ENCODE measurements at places on chromosomes 7 and 10.

DNA sequence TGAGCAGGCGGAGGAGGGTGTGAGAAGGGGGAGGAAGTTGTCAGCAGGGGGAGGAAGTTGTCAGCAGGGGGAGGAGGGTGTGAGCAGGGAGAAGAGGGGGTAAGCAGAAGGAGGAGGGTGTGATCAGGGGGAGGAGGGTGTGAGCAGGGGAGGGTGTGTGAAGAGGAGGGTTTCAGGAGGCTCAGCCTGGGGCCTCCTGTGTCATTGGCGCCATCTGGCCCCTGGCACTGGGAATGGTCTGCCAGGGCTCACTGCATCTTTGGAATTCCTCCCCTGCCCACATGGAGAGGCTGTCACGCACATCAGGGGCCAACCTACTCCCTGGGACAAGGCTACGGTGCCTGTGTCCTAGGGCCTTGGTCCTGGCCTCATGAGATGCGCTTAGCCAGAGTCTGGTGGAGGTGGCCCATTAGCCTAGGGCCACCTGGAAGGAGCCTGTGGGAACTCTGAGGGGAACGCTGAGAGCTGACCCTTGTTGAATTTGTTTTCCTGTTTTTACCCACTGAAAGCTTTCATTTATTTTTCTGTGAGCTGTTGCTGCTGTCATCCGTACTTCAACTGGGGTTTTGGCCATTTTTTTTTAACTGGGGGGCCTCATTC lies 18.0 kb downstream of the CAMK2B start:
- no peak for DNase-seq

GRCh38 chr10:6916601-6917000 lies 336.5 kb upstream of the PRKCQ start:
- DNase-seq = no peak

DNA sequence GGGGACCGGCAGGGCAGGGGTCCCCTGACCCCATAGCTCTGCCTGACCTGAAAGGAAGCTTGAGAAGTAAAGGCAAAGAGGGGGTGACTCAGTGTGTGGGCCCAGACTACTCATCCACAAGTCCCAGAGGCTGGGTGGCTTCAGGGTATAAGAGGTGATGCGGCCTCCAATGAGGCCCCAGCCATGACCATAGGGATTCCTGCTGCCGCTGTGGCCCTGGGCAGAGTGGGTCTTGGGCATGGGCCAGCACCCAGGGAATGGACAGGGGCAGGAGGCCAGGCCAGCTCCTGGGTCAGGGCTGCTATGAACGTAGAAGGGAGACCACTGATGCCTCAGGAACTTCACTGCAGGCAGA lies 64.4 kb upstream of the EBF3 start:
- no peak for DNase-seq

- DNase-seq = no peak
Observed at GRCh38 chr7:11817111-11817740, 14.8 kb downstream of the THSD7A start.

GRCh38 chr10:77090381-77091356 lies 546.9 kb downstream of the KCNMA1 start:
- DNase-seq = no peak

DNA sequence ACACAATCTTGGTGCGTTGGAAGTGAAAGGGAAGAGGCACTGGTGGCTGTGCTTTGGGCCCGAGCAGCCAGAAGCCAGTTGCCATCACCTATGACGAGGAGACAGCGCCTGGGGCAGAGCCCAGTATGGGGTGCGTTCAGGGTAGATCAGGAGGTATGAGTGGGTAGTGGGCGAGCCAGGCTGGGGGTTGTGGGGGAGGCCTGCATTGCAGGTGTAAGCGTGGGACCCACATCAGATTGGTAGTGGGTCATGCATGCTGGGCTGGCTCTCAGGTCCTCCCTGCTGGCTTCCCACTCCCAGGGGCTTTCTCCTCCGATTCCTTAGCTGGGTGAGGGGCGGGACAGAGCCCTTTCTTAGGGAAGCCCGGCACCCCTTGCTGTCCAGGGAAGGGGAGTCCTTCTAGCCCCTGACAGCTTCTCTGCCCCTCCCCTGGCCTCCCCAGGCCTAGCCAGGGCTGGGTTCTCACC lies 445 bp upstream of the PVRIG start:
- no peak for DNase-seq

- no peak for DNase-seq
Observed at GRCh38 chr7:51340029-51340838, 23.6 kb upstream of the COBL start.

- DNase-seq = no peak
Observed at GRCh38 chr10:101710059-101710695, 15.2 kb upstream of the FBXW4 start.

- no peak for DNase-seq
Observed at GRCh38 chr10:5735119-5735518, 50.5 kb downstream of the TASOR2 start.

- DNase-seq = no peak
Observed at GRCh38 chr7:2431260-2431867, 28.0 kb downstream of the CHST12 start.

DNA sequence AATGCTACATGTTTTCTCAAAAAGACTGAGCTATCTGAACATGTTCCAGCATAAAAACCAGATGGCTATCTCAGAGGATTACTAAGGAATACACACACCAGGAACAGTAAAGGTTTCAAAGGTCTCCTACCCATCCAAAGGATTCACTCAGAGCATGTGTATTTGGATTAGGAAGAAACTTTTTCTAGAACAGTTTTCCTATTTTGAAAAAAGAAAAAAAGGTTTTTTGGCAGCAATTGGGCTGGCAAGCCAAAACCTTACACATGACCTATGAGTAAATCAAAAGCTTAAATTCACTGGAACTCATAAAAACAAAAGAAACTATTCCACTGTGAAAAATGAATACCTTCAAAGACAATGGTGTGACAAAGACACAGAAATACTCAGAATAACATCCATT lies 9.6 kb downstream of the TPK1 start:
- DNase-seq = no peak

- no peak for DNase-seq
Observed at GRCh38 chr10:124588736-124589490, 127.3 kb downstream of the LHPP start.

GRCh38 chr10:107718864-107719263 lies 554.4 kb upstream of the SORCS1 start:
- DNase-seq = no peak

DNA sequence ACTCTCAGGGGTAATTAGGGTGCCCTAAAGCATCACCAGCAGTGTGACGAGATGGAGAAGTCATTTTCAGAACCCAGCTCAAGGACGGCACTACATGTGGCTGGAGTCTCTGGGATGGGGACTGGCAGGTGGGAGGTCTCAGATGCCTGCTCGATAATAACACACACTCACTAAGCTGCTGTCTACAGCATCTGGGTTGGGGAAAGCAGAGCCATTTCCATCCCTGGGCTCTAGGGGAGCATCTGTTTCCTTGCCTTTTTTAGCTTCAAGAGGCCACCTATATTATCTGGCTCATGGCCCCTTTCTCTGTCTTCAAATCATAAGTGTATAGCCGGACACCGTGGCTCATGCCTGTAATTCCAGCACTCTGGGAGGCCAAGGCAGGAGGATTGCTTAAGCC lies 79.6 kb downstream of the SH3PXD2A start:
- no peak for DNase-seq

GRCh38 chr10:30600005-30600404 lies 29.5 kb downstream of the LYZL2 start:
- DNase-seq = no peak

GRCh38 chr10:101484175-101484745 lies 103.8 kb downstream of the POLL start:
- DNase-seq = no peak

GRCh38 chr7:19919261-19920095 lies 146.1 kb upstream of the TMEM196 start:
- no peak for DNase-seq

All from NCI-H2029 treated with DMSO at 0.1 percent for 48 hours (cell line).